ENCODE measurements at places on chromosomes 4 and X.

DNA sequence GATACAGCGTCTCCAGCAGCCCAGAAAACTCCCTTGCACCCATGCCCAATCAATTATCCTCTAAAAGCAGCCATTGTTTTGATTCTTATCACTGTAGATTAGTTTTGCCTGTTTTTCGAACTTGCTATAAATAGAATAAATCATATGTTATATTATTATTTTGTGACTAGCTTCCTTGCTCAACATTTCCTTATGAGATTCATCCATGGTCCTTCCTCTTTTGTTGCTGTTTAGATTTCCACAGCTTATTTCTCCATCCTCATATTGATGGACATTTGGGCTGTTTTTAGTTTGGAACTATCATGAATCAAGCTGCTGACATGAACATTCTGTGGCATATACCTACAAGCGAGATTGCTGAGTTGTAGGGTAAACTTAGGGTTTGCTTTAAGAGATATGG, 595.3 kb downstream of the BCOR start:
- DNase-seq, result no peak

GRCh38 chr4:99615170-99615820, 40.7 kb downstream of the MTTP start:
- no peak for DNase-seq

DNA sequence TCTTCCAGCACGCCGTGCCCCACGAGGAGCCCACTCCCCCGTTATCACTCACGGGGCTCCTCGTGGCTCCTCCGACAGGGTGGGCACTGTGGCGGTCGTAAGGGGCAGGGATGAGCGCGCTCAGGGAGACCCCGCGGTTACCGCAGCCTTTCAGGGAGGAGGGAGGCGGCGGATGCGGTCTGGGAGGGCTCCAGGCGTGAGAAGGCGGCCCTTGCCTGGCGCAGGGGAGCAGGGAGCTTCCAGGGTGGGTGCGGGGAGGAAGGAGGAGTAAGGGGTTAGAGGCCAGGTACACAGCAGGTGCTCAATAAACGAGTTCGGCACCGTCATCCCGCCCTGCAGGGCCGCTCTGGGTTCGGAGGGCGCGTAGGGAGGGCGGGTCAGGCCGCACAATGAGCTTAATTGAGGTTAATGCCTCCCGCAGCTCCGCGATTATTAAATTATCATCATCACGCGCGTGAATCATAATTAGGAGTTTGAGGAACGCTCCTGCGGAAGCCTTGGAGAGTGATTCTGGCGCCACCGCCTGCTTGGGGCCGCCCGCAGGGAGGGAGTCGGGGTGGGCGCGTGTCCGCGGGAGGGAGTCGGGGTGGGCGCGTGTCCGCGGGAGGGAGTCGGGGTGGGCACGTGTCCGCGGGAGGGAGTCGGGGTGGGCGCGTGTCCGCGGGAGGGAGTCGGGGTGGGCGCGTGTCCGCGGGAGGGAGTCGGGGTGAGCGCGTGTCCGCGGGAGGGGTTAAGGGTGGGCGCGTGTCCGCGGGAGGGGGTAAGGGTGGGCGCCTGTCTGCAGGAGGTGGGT, 7.6 kb upstream of the NKX1-1 start:
- DNase-seq, result no peak

- no peak for DNase-seq
These were observed 117.0 kb upstream of the TEX13C start for GRCh38 chrX:125202591-125203248.

DNA sequence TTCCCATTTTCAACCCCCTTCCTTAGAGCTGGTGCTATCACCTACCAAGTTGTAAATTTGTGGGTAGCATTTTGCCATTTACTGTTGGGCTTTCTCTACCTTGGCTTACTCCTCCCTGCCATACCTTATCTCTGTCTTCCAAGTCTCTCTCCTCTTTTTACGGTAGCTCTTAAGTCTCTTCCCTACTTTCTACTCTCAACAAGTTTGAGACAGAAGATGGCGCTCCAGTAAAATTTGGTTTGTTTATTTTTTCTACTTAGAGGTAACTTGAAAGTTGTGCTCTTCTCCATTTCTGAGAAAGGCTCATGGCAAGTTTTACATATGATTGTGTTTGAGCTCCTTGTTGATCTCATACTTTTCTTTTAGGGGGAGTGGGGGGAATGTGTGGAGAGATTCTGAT, 1508.1 kb downstream of the TECRL start:
- DNase-seq, result no peak

- DNase-seq, result no peak
These were observed 285.4 kb upstream of the ARSJ start for GRCh38 chr4:114264877-114265291.

- no peak for DNase-seq
These were observed 1.4 kb downstream of the INTU start for GRCh38 chr4:127634181-127634580.

GRCh38 chr4:183783991-183784553, 121.0 kb upstream of the STOX2 start:
- DNase-seq, result no peak

GRCh38 chrX:12978205-12979025, 3.5 kb downstream of the TMSB4X start:
- DNase-seq, result no peak

DNA sequence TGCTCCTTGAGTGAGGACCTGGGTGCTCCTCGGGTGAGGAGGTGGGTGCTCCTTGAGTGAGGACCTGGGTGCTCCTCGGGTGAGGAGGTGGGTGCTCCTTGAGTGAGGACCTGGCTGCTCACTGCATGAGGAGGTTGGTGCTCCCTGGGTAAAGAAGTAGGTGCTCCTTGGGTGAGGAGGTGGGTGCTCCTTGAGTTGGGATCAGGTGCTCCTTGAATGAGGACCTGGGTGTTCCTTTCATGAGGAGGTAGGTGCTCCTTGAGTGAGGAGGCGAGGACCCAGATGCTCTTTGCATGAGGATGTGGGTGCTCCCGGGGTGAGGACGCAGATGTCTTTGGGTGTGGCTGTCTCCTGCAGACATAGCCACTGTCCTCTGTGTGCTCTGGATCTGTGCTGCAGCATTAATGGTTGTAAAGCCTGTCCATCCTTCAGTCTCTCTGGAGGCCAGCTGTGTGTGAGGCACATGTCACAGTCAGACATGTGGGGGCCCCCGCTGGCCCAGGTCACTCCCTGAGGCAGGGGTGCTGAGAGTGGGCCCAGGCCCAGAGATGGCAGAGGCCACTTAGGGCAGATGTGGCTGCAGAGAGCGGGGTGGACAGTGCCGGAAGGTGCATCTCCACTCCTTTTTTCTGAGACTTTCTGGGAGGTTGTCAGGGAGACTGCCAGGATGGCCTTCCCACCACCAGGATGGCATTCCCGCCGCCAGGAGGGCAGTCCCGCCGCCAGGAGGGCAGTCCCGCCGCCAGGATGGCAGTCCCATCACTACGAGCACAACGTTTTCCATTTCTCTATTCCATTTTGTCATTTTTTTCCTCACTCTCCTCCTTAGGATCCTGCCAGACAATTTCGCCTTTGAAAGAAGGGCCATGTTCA, 101.8 kb downstream of the HMX1 start:
- no peak for DNase-seq

- no peak for DNase-seq
These were observed 8.4 kb downstream of the ZNF280C start for GRCh38 chrX:130260316-130260715.

- DNase-seq, result no peak
These were observed 148.4 kb upstream of the VCX3A start for GRCh38 chrX:6683353-6683752.

GRCh38 chrX:17012465-17012864, 66.0 kb downstream of the REPS2 start:
- DNase-seq, result no peak

DNA sequence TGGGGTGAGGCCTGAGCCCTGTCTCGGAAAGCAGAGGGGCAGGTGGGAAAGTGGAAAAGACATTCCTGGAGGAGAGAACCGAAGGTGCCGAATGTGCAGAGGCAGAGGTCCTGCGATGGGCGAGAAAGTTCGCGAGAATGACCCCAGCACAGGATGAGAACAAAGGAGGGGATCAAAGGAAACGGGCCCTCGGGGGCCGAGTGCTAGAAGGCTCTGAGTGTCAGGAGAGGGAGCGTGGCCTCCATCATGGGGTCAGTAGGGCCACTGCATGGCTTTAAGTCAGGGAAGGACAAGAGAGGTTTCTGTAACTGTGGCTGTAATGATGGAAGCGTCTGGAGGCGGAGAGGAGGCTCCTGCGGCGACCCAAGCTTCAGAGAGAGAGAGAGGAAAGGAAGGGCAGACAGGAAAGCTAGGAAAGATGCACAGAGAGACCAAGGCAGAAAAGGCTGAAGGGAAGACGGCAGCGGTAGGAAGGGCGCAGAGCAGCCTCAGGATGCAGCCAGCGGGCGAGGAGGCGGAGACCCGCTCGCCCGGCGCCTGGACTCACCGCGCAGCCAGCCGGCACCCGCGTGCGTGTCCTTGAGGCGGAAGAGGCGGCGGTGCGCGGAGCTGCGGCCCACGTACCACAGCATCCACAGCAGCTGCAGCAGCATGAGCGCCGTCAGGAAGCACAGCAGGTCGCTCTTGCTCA, 669 bp downstream of the OTOP1 start:
- no peak for DNase-seq

DNA sequence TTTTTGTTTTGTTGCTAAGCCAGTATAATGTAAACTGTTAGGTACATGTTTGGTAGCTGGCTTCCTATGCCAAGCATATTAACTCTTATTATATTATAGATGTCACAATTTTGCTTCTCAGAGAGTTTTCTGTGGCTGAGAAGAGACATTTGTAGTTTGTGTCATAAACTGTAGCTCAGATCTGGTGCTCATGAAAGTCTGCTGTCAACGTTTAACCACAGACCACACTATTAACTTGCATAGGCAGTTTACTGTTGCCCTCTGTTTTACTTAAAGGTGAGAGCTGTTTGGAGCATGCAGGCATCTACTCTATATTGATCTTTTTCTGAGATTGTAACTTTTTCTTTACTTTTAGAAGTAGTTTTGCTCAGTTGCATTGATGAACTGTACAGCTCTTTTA, 166.8 kb downstream of the TLL1 start:
- no peak for DNase-seq

DNA sequence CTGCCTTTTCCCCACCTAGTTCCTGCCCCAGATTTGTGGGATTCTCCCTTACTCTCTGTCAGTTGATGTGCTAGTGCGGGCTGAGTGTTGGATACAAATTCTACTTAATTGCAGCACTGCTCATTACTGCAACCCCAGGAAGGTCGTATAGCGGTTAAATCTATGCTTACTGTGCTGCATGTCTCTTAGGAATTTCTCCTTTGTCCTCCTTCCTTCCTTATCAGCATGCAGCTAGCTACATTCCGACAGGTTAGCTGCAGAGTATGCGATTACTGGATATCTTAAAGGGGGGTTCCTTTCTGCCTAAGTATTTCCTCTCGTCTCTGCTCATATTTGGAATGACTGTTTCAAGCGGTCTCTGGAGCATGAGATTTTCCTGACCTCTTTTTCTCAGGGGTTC, 662.8 kb downstream of the TLL1 start:
- no peak for DNase-seq

DNA sequence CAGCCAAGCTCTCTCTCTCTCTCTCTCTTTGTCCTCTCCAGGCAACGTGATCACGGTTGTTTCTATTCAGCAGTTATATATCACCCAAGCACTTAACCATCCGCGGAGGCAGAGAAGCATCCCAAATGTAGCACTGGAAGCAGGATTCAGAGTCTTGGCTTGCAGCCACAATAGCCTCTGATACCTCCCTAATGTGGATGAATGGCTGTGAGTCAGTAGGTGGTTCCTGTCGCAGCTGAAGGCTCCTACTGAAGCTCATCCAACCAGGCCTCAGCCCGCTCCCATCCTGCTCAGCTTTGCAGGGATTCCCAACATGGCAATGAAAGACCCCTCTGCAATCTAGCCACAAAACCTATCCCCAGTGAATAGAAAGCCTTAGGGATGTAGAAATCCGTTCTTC, 5.1 kb downstream of the HS6ST2 start:
- no peak for DNase-seq

DNA sequence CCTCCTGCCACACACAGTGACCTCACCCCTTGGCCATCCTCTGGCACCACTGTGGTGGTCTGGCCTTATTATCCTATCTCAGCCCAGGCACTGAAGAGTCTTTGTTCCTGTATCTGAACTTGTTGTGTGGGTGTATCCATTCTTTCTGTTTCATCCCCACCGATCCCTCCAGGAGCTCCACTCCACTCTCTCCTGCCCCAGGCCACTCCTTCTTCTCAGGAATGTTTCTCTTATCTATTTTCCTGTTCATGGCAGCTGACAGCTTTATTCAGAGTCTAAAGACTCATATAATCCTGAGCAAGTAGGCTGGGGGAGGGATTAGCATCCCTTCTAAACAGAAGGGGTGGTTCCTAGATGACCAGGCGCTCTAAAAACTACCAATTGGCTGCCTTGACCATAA, 150.0 kb downstream of the ANAPC10 start:
- DNase-seq, result no peak

GRCh38 chrX:117376460-117376859, 740.1 kb downstream of the KLHL13 start:
- DNase-seq, result no peak

DNA sequence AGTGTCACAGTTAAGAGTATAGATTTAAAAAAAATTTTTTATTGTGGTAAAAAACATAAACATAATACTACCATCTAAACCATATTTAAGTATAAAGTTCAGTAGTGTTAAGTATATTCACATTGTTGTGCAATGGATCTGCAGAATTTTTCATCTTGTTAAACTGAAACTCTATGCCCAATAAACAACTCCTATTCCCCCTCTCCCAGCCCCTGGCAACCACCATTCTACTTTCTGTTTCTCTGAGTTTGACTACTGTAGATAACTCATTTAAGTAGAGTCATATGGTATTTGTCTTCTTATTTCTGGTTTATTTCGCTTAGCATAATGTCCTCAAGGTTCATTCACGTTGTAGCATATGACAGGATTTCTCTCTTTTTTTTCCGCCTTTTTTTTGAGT, 112.4 kb downstream of the PTTG2 start:
- DNase-seq, result no peak

GRCh38 chr4:105637408-105638176, 70.9 kb downstream of the INTS12 start:
- DNase-seq, result peak; percentile 52

GRCh38 chr4:106421441-106422296, 53.1 kb upstream of the GIMD1 start:
- DNase-seq, result no peak

GRCh38 chr4:57154191-57154590, 44.0 kb upstream of the IGFBP7 start:
- DNase-seq, result no peak

- no peak for DNase-seq
These were observed 12.5 kb upstream of the CRLF2 start for GRCh38 chrX:1224954-1225353.

GRCh38 chr4:169117591-169118081, 107.6 kb upstream of the CBR4 start:
- DNase-seq, result no peak

- no peak for DNase-seq
These were observed 15.3 kb downstream of the PDK3 start for GRCh38 chrX:24480400-24480865.

DNA sequence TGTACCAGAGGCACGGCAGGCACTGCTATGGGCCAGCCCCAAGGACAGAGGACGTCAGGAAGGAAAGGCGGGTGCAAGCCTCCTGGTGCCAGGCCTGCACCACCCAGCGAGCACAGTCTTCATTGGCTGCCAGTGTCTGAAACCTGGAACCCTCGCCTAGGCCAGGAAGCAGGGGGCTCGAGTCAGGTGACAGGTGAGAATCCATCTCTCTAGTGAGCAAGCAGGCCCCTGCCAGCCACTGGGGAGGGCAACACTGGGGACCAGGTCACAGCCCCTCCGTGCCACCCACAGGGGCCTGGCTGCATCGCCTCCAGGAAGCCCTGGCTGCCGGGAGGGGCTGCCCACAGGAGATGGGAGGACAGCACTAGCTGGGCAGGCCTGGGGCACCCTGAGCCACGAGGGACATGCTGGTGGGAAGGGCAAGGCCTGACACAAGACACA, 6.9 kb upstream of the HAUS3 start:
- no peak for DNase-seq
